SK-N-DZ (cell line): ENCODE measurements at places on chromosomes 1 and 21.
A peak's percentile ranks its signal among the peaks of the same experiment; 100 is the strongest.

GRCh38 chr1:67723620-67724019 lies 38.6 kb downstream of the GADD45A start:
- DNase-seq: no peak

GRCh38 chr1:63843884-63844283 lies 70.1 kb downstream of the ROR1 start:
- DNase-seq: no peak

DNA sequence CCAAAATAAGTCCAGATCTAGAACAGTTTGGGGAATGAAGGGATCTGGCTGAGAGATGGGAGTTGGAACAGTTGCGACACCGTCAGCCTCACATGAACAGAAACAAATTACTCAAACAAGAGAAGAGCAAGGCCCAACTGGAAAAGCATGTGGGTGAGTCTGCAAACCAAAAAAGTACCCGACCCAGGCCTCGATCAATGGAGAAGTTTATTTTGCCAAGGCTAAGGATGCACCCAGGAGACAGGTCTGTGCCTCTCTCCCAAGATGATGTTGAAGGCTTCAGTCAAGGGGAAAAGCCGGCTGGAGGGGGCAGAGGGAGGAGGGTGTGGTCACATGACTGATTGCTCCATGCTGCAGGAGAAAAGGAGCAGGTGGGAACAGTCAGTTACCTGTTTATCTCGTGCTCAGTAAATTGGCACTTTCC lies 42.3 kb downstream of the KRTAP10-1 start:
- no peak for DNase-seq

DNA sequence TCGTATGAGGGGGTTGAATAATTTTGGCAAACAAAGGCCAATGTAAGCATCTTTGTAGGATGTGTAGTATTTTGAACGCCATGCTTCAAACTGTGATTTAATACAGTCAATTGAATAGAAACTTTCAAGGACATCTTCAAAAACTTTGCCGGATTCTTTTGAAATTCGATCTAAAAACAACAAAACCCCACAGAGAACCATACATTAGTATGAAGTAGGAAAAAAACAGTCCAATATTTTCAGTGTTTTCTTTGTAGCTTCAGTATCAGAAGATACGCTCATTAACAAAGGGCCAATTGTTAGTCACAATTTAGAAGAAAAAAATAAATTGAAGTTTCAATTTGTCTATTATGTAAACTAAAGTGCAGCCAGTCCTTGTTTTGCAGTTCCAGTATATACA lies 20.7 kb upstream of the SYNJ1 start:
- no peak for DNase-seq

- DNase-seq: no peak
Measured at GRCh38 chr21:35266546-35266945, 217.4 kb upstream of the RUNX1 start.

DNA sequence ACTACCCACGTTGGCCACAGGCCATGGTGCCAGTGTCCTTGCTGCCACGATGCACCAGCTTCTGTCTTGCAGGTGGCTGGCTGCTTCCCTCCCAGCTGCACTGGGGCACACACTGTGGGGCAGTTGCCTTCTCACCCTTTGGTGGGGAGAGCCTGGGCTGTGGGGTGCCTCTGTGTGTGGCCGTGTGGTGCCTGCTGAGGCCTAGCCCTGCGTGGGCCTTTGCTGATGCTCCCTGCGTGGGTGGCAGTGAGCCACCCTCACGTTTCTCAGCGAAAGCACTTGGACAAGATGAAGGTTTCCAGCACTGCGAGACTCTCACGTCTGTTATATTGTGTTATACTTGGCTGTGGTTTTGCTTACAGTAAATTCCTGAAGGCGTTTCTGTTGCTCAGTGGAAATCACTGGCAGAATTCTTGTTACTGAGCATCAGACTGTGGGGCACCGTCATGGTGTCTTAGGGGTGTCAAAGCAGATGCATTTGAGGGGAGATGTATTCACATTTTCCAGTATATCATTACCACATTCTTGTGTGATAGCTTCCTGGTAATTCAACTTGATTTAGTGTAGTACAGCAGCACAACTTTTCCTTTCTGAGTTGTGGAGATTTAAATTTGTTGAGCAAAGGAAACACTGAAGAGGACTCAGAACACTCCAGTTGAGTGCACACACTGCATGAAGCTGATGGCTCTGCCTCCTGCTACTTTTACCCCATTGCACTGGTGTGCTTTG lies 124.7 kb downstream of the PCBP3 start:
- DNase-seq: no peak

DNA sequence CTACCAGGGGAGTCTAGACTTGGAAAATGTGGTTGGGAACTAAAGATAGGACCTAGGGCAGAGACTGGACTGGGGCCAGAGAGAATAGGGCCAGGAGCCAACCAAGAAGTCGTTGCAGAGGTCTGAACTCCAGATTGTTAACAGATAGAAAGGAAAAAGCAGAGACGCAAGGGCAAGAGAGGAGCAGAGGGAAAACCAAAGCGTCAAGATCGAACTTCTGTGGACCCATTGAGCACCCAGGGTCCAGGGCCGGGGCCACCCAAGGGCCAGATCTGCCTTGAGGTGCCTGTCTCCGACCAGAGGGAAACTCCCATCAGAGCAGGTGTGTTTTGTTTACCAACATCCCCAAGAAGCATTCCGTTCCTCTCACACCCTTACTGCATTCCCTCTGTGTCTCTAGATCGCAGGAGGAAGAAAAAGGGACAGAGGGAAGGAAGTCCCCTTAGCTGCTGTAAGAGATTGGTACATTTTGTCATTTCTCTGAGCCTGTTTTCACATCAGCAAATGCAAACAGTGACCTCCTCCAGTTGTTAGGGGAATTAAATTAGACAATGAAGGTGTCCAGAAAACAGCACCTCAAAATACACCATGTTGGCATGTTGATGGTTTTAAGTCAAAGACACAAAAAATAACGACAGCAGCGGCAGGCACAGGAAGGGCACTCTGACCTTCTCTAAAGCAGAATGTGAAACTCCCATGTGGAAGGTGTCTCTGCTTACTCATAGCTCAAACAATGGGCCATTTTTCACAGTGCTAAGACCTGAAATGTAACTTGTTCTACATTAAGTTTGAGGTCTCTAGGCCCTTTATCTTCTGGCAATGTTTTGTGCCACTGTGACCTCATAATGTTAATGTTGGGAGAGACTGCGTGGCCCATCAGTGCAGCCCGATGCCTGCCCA lies 105.8 kb upstream of the RAB4A start:
- DNase-seq: no peak

GRCh38 chr21:41631564-41632461 lies 123.9 kb upstream of the TMPRSS2 start:
- no peak for DNase-seq

- no peak for DNase-seq
Measured at GRCh38 chr1:246687002-246687401, 37.2 kb upstream of the SCCPDH start.

GRCh38 chr1:923131-923990 lies at the start of gene SAMD11:
SAMD11 (plus strand) TSS chr1:923923; CDS start chr1:924432, 509 bp downstream.
- DNase-seq: peak; percentile 83

- DNase-seq: no peak
Measured at GRCh38 chr1:178143730-178144690, 50.1 kb downstream of the RASAL2 start.

DNA sequence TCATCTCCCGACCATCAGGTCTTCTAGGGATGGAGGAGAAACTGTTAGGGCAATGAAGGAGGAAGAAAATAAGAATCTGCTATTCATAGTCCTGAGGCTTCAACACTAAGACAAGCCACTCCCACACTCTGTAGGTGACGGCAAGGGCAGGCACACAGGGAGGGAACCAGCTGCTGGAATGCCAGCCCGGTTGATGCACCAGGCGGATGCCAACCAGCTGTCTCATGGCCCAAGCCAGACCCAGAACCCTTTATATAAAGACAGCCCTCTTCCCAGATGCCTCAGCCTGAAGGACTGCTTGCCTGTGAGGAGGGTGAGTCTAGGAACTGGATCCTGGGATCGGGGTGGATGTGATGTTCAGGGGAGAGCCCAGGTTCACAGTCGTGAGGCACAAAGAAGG lies at the start of gene KPRP:
Gene KPRP (plus strand): TSS at position 279 of the 400 bp plus-strand sequence. CDS start 1,564 bp downstream, outside the sequence.
- no peak for DNase-seq

GRCh38 chr1:204507317-204508105 lies 8.7 kb upstream of the MDM4 start:
- peak; percentile 86 for DNase-seq

DNA sequence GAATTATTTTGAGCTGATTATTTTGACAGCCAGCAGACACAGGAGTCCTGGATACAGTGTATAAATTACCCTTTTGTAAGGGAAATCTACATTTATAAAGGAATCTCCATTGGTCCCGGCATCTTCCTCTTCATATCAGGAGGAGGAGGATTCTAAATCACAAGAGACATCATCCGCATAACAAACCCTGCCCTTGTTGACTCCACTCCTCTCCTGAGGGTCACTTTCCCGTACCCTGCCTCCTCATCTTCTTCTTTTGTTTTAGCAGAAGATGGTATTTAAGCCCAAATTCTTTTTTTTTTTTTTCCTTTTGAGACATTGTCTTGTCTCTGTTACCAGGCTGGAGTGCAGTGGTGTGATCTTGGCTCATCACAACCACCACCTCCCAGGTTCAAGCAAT lies 14.6 kb upstream of the PKNOX1 start:
- DNase-seq: no peak

- no peak for DNase-seq
Measured at GRCh38 chr21:46063734-46064680, 33.9 kb upstream of the COL6A2 start.

DNA sequence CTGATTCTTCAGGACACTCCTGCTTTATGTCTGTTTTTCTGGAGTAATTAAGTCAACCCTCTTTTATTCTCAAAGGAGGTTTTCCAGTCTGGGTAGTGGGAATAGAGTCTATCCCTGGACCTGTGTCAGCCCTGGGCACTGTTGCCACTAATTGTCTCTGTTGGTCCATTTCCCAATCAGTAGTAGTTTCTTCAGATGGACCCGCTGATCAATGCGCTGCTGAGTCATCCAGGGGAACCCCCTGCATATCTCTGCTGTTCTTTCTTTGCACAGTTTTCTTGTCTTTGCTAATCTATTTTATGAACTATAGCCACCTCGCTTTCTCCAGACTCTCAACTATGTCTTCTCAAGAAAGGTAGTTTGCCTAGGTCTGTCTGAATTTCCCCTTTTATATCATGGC lies 82.5 kb downstream of the TNNI3K start:
- no peak for DNase-seq

- peak; percentile 85 for DNase-seq
Measured at GRCh38 chr1:200474633-200475032, 64.8 kb upstream of the ZNF281 start.

DNA sequence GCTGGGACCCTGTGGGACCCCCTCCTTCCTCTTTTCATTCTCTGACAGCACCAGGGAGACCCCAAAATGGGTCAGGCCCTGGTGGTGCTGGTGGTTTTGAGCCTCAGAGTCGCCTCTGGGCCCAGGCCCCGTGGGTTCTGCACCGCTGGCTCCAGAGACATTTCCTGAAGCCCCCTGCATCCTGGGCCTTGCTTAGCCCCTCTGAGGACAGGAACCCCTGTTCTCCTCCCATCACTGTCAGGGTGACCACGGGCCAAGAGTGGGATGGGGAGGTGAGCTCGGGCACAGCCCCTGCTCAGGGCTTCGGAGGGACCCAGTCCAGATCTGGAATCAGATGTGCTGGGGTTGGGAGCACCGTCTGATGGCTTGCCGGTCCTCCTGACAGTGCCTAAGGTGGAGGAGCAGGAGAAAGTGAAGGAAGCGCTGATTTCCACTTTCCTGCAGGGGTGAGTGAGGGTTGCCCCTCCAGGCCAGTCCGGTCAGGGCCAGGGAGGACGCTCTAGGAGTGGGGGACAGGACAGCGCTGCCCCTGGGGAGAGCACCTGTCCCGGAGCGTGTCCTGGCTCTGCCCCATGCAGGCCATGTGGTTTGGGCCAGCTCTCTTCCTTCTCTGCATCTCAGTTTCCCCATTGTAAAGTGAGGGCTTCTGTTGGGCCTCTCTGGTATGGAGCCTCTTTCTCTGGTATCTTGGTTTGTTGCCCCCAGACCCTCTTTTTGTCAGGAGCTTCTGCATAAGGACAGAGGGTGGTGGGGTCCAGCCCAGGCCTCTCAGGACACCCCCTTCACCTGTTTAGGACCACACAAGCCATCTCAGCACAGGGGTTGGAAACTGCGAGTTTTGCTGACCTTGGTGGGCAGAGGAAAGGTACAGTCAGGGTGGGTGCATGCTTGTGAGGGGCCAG lies 71.0 kb downstream of the TRIM11 start:
- DNase-seq: no peak

- no peak for DNase-seq
Measured at GRCh38 chr1:163203561-163203960, 845 bp upstream of the RGS5 start.

DNA sequence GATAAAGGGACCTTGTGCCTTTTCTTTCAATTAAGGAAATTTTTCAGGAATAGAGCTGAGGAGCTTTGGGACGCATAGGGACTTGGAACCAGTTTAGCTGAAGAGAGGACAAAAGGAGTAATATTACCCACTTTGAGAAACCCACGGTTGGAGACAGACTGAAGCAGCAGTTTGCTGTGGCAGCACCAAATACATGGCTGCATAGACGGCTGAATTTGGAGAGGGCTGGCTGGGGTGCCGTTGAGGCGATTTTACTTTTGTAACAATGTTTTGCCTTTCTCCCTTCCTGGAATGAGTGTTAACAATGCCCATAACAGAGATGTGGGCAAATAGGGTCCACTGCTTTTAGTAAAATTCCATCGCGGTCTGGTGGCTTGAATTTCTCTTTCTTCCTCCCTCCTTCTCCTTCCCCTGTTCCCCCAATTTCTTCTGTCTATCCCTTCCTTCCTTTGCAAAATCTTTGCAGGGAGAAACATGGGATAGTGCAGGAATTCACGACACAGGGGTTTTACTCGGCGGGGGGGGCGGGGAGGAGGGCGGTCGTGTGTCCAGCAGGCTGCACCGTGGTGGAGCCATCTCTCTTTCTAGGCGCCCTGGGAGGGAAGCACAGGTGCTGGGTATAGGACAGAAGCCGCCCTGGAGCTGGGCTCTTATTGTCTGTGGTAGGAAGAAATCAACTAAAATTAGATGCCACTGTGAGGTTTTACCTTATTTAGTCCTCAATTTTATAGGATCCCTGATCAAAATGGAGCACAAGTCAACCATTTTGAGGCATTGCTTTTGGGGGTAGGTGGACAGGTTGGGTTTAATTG lies 6.8 kb downstream of the LHX4 start:
- DNase-seq: no peak

DNA sequence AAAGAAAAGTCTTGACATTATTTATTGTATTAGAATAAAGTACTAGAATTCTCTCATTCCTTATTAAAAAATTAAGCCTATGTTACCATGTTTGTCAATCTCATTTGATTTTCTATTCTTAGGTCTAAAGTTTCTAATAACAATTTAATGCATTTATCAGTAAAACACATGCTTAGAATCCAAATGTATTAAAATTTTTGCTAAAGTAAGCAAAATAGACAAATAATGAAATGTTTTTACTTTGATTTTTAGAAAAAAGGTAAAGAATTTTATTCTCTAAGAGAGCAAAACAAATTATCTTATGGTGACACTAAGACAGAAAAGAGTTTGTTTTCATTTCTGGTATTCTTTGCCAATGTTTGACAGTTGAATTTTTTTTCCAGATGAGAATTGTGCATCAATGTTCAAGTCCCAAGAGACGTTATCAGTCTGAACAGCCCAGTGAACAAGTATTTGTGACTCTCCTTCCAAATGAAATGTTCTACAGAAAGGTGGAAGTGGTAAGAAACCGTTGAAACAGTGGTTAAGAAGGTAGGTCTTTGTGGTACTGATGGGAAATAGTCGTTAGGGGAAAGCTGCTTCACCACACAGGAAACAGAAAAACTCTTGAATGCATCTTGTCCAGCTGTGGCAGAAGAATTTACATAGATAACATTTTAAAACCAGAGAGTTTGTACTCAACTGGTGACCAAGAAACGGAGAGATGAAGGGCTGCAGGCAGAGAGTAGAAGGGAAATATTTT lies 402.5 kb downstream of the PTPRC start:
- no peak for DNase-seq

- DNase-seq: no peak
Measured at GRCh38 chr1:41842993-41843755, 75.5 kb downstream of the HIVEP3 start.
